ENCODE measurements at places on chromosomes 7 and 10.

DNA sequence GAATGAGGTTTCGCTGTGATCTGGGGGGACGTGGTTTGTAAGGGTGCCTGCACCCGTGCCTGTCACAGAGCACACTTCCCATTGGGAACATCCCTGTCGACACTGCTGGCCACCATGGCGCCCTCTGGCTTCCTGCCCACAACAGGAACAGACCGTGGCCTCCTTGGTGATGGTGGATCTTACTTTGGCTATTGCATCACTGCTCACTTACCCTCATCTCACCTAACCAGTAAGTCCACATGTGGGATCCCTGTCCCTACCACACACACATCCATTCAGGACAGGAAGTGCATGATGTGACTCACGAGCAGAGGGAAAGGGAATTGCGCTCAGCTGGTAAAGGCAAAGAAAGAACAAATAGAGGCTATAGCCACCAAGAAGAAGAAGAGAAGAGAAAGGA lies 26.2 kb upstream of the SEC61G start:
- peak; percentile 42 for DNase-seq

DNA sequence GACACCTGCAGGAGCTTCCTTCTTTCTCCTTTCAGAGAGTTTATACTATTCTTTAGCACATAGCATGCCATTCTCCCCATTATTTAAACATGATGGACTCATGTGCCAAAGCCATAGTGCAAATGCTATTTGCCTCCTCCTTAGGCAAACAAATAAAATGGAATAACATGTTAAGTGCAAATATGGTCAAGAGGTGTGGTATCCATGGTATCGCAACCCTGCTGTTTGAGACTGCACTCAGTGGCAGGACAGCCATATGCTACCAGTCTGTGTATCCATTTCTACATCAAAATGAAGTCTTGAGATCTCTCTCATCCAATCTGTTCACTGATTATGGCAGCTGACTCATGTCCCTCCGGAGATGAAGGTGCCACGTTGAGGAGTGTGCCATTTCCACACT lies 22.8 kb downstream of the HEPACAM2 start:
- DNase-seq: no peak

DNA sequence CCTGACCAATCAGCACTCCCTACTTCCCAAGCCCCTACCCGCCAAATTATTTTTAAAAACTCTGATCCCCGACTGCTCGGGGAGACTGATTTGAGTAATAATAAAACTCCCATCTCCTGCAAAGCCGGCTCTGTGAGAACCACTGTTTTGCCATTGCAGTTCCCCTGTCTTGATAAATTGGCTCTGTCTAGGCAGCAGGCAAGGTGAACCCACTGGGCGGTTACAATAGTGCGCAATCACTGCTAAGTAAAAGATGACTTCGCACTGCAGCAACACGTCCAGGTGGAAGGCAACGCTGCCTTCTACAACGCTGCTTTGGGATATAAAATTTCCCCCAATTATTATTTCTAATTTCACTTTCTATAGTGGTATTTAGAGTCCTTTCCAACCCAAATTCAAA lies 8.9 kb downstream of the SLC37A3 start:
- DNase-seq: no peak

DNA sequence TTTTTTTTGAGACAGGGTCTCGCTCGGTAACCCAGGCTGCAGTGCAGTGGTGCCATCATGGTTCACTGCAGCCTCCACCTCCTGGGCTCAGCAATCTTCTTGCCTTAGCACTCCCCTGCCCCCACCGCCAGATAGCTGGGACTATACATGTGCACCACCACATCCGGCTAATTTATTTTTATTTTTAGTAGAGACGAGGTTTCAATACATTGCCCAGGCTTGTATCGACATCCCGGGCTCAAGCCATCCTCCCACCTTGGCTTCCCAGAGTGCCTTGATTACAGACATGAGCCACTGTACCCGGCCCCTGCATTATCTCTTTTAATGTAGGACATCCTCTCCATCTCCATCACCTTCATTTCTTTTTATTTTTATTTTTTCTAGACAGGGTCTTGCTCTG lies 213.3 kb downstream of the CUX1 start:
- DNase-seq: no peak

GRCh38 chr10:112356686-112357085 lies 17.2 kb upstream of the ACSL5 start:
- DNase-seq: no peak

- peak; percentile 94 for DNase-seq
These were observed 256.5 kb downstream of the FRMD4A start for GRCh38 chr10:14074062-14074884.

DNA sequence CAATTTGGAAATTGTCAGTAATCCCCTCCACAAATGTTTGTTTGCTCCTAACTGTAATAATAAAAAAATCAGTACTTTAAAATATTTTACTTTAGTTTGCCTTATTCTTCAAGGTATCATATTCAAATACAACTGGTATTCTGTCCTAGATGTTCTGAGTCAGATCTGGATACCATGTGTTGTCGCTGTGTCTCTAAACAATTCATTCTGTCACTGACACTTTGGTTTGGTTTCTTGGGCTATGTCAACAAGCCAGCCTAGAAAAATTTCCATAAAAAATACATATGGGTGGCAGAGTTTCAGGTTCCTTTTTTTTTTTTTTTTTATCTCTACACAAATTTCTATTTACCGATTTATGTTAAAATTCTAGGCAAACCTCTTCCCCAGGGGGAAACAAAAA lies 33.2 kb upstream of the SEMA3D start:
- DNase-seq: no peak

GRCh38 chr7:45434167-45434784 lies 139.9 kb upstream of the ADCY1 start:
- no peak for DNase-seq

DNA sequence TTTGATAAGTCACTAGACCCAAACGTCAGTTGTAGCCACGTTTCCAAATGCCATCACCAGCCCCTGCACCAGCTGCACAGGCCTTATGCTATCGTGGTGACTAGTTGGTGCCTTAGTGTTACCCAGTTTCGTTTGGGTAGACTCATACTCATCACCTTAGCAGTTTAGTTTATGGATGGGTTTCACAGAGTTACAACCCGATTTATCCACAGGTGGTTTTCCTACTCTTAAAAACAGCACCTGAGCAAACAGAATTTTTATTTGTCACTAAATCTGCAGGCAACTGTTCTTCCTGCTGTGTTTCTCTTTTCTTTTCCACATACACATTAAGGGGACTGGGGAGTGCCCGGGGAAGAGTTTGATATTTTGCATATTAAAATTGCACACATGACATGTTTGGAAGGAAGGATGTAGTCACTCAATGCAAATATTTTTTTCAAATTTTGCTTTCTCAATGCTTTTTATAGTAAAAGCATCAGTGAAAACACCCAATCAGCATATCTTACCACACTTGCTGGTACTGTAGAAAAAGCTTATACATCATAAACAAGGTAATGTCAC lies 41.6 kb downstream of the PDSS1 start:
- DNase-seq: no peak

DNA sequence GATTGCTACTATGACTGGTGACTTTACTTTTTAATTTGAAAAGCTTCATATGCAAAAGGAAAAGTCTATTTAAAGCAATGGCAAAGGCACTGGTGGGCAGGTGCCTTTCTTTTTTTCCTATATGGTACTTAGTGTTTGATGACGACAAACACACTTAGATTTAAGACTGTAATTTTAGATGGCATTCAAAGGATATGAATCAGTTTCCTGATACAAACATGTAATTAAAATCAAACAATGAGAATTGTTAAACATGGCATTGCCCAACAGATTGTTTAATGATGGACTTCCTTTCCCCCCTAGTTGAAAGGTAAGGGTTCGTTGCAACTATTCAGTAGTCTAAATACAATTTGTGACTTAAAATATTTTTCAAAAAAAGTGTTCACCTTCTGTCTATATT lies 106.5 kb upstream of the SEMA3C start:
- DNase-seq: peak; percentile 8

DNA sequence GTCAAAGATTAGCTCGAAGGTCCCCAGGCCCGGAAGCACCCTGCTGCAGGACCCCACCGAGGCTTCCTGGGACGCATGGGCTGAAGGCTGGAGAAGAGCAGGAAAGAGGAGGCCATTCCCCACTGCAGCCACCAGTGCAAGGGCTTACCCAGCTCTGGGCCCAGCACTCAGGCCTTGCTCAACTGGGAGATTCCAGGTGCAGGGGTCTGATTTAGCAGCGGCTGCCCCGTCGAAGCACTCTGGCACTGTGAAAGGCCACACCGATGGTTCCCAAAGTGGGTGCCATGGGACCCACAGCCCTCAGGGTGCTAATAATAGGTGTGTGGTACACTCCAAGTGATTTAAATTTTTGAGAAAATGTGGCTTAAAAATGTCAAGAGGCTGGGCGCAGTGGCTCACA lies 130.9 kb downstream of the OAT start:
- no peak for DNase-seq

- DNase-seq: no peak
These were observed 1.4 kb upstream of the DRGX start for GRCh38 chr10:49397036-49397999.

- no peak for DNase-seq
These were observed 354.1 kb upstream of the CELF2 start for GRCh38 chr10:10663622-10664021.

GRCh38 chr10:89645742-89646172 lies 715 bp upstream of the PANK1 start:
- no peak for DNase-seq

DNA sequence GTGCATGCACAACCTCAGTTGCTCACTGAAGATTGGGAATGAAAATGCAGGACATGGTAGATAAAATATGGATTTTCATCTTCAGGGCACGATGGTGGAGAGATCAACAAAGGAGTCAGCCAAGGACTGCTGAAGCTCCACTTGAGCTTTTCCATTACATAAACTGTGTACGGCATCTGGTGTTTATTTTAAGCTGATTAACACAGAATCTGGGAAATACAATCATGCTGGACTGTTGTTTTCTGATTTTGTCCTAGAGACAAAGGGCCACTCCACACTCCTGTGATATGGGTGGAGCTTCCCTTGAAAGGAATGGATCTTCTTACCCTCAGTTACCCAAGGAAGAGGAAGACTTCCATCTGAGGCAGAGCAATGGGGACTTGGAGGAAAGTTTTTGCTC lies 120.6 kb downstream of the SAMD9 start:
- DNase-seq: no peak

- DNase-seq: no peak
These were observed 78.8 kb downstream of the PDSS1 start for GRCh38 chr10:26776258-26776657.

DNA sequence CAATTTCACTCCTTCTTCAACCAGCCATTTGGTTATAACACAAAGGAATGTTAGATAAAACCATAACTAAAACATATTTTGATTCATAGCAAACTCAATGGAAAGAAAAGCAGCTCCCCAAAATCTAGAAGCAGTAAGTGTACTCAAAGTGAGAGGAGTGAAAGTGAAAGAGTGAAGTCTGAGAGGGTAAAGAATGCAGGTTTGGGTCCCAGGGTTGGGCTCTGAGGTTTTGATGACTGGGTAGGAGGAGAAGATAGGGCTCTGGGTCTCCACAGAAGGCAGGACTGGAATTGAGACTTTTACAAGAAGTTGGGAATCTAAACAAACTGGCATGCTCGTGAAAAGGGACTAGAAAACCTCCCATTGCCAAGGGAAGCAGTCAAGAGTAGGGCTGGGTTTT lies 85.4 kb upstream of the RSU1 start:
- DNase-seq: no peak

DNA sequence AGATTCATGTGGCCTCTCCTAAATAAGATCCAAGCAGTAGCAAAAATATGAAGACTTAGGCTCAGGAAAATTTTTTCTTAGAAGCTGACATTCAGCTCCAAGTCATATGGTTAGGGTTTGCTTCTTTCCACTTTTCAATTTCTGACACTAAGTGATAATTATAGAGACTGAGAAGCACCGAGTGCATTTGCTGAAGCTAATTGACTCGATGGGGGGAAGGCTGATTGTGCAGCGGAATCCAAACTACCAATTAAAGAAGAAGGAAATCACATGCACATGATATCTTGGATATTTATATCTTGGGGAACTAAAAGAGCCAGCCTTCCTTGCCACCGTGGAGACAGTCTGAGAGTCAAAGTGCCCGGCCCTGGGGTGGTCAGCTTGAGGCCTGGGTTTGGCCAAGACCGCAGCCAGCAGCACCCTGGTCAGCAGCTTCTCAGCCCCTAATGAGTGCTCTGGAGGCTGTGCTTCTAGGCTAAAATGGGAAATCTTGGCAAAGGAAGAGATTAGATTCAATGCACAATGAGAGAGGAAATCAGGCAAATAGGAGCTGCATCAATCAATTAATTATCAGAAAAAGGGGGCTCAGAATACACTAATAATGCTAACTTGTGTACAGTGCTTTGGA lies 589.3 kb downstream of the NRG3 start:
- DNase-seq: no peak

- DNase-seq: no peak
These were observed 8.1 kb downstream of the TRPV5 start for GRCh38 chr7:142925413-142925812.

DNA sequence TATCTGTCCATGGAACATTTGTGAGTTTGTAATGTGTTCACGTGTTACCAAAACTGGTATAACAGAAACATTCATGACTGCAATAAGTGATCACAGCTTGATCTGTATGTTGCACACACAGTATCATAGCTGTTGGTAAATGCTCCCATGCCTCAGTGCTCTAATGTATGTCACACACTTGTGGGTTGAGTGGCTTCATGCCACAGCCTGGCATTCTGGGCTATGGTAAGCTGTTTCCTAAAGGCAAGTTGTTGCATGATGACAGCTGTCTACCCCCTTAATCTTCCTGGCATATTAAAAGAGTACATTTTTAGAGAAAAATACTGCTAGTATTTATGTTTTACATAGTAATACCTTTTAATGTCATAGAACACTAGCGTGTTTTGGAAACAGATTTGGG lies 35.2 kb downstream of the PRPF18 start:
- DNase-seq: no peak

GRCh38 chr7:5255832-5256231 lies 26.9 kb upstream of the SLC29A4 start:
- no peak for DNase-seq

- peak; percentile 40 for DNase-seq
These were observed 123.6 kb downstream of the UBE2H start for GRCh38 chr7:129828989-129829736.

DNA sequence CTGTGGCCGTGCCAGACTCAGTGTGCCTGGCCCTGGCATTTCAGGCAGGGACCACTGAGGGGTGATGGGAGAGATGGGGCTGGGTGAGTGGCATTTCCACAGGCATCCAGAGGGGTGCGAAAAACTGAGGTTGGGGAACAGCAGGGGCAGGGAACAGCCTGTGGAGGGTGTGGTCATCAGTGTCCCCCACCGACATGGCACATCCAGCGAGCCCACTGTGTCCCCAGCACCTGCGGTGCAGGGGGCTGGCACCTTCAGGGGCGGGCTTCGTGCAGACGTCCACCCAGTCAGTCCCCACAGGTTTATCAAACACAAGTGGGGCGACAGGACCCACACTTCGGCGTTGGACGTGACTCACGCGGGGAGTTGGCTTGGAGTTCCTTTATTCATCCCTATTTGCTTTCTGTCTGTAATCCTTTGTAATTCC lies 14.8 kb downstream of the CUX1 start:
- no peak for DNase-seq

- DNase-seq: no peak
These were observed 142.5 kb downstream of the WDR37 start for GRCh38 chr10:1198453-1199344.
